ENCODE measurements at places on chromosomes 4 and X.
A peak's percentile ranks its signal among the peaks of the same experiment; 100 is the strongest.

DNA sequence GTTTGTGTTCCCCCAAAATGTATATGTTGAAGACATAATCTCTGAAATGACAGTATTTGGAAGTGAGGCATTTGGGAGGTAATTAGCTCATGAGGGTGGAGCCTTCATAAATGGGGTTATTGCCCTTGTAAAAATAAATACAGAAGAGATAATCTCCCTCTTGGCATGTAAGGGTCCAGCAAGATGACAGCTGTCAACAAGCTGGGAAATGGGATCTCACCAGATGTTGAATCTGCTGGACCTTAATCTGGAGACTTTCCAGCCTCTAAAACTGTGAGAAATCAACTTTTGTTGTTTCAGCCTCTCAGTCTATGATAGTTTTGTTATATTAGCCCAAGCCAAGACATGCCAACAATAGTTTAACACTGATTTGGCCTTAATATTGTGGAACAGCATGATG is 438.2 kb upstream of the PCDH7 start:
- DNase-seq, result no peak

DNA sequence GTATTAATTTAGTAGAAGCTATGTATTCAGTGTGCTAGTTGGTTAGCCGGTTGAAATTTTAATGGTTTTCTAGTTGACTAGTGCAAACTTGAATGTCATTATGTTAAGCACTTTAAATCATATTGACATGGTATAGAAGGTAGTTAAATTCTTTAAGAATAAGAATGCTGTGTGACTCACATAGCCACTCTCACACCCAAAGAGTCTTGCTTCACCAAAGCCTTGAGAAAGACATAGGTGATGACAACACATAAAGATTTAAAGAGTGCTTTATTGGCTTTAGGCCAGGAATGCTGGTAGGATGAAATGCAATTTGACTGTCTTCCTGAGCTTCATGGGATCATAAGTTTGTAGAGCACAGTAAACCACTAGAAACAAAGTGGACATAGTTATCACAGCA is 85.3 kb downstream of the DCAF8L2 start:
- no peak for DNase-seq

- DNase-seq, result no peak
Observed at GRCh38 chr4:12458621-12459020, 1025.5 kb downstream of the RAB28 start.

- no peak for DNase-seq
Observed at GRCh38 chrX:46903458-46904242, 8.6 kb upstream of the JADE3 start.

- DNase-seq, result no peak
Observed at GRCh38 chr4:107599841-107600240, 120.2 kb downstream of the PAPSS1 start.

DNA sequence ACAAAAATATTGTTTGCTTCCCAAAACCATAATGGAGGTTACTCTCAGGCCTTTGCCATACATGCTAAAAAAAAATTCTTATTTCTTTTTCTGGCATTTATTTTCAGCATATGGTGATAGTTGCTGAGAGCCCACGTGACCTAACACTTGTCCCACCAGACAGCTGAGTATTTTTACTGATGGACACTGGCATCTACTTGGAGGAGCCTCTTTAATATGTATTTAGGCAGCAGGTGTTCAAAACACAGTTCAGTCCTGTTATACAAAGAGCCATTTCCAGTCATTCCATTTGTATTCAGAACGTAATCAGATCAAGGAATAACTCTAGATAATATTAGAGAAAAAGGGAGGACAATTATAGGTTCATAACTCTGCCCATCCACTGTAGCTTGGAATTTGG is 95.5 kb downstream of the CXCL13 start:
- DNase-seq, result no peak

DNA sequence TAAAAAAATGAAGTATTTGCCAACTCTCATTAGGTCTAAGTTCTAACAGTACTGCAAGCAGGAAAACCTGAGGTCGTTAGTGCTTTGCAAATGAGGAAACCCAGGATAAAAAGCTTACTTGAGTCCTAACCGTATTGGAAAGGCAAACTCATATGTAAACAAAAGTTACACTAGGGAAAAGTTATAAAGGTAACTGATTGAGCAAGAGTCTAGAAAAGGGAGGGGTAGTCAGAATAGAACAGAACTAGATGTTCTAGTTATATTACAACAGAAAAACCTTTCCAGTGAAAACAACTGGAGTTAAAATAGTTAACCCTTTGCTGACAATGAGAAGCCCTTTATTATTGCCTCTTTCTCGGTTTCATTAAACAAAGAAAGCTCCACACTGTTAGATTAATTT is 66.4 kb upstream of the MAOA start:
- DNase-seq, result no peak

- no peak for DNase-seq
Observed at GRCh38 chr4:184825141-184825895, 450 bp downstream of the ACSL1 start.

GRCh38 chrX:24204958-24205357 is 55.4 kb downstream of the ZFX start:
- DNase-seq, result no peak

GRCh38 chr4:152661649-152662048 is 18.1 kb downstream of the TMEM154 start:
- no peak for DNase-seq

- no peak for DNase-seq
Observed at GRCh38 chr4:73917081-73917501, 47.9 kb downstream of the CXCL1 start.

DNA sequence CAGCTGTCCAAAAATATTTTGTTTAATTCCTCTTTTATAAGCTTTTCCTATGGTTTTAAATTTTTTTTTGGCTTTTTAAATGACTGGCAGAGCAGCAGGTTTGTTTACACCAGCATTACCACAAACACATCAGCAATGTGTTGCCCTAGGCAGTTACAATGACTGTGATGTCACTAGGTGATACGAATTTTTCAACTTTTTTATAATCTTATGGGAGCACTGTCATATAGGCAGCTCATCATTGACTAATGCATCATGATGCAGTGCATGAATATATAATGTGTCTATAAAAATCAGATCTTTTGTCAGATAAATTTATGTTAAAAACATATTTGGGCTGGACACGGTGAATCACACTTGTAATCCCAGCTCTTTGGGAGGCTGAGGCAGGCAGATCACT is 231.6 kb upstream of the SLIT2 start:
- no peak for DNase-seq

GRCh38 chr4:97262769-97263168 is 880.5 kb downstream of the STPG2 start:
- DNase-seq, result no peak

DNA sequence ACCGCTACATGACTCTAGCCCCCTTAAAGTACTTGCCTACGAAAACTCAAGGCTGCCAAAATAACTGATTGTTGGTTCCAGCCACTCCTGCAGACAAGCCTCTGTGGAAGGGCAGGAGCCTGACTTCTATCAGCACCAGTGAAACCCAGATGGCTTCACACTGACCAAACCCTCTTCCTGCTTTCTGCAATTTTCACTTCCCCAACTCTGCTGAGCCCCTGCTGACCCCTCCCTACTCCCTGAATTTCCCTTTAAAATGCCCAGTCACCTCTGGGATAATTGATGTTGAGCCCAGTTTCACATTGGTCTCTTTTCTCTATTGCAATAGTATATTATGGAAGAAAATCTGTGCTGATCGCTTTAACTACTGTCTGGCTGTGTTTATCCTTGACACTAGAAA is 61.6 kb upstream of the STS start:
- DNase-seq, result no peak

- DNase-seq, result no peak
Observed at GRCh38 chrX:16785247-16786138, 773 bp upstream of the TXLNG start.

DNA sequence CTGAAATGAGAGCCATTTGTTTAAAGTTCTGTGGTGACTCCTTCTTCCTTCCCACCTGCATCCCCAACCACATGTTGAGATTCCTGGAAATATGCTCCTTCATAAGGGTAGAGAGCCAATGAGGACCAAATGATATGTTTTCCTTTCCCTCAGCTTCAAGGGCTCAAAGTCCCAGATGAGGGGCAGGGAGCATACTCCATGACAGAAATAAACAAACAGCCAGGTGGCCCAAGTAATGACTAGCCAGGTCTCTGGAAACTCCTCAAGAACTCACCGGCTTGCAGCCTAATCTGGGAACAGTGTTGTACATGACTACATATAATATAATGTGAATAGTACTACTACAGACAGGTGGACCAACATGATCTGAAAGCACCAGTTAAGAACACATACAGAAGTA is 392.3 kb downstream of the PACRGL start:
- DNase-seq, result no peak

GRCh38 chrX:71540801-71541200 is 7.9 kb downstream of the OGT start:
- no peak for DNase-seq

- no peak for DNase-seq
Observed at GRCh38 chrX:9494771-9495170, 29.9 kb downstream of the TBL1X start.

DNA sequence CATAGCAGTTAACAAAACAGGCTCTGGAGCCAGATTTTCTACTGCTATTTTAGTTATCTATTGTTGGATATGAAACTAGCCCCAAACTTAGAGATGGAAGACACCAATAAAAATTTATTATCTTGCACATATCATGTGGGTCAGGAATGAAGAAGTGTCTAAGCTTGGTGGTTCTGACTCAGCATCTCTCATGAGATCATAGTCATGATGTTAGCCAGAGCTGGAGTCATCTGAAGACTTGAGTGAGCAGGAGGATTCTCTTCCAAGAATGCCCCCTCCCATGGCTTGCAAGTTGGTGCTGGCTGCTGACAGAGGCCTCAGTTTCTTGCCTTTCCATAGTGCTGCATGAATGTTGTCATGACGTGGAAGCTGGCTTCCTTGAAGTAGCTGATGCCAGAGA is 68.2 kb upstream of the TAPT1 start:
- DNase-seq, result no peak

DNA sequence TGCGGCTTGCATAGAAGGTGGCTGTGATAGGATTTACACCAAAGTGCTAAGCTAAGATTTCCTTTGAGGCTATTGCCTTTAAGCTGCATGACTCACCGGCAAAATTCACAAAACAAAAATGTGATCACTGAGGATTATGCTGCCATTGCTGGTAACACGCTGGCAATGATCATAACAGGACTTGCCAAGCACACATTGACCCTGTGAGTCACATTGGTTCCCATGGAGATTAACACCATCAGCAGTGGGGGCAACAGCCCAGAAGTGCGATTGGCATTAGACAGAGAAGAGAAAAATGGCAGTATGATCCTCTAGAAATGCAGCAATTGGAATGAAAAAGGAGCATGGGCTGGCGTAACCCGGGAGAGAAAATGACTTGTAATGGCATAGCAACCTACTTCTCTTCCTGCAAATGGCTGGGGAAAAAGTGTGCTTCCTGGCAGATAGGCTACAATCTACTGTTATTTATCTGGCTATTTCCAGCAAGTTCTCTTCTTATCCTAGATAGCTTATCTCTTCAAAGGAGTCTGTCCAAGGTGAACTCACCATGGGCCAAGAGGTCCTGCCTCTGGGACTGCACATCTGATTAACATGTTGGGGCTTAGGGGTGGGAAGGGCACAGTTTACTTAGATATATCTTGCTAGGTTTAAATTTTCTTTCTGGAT is 314.2 kb upstream of the IGFBP7 start:
- DNase-seq, result peak; percentile 21

- DNase-seq, result no peak
Observed at GRCh38 chrX:132046533-132046932, 23.4 kb downstream of the STK26 start.

DNA sequence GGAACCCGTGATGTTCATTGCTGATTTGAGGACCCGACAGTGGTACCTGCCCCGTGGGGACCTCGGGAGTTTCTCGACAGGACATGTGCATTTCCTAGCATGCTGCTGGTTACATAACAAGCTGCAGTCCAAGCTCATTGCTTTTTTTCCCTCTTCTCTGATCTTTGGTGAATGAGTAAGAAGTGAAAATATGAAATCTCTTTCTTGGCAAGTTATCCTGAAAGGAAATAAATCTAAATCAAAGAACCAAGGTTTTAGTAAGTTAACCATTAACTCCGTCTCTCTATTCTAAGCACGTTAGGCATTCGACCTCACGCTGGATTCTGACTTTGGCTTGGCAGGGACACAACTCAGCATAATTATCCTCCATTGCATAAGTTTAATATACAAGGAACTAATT is 86.6 kb downstream of the STK32B start:
- no peak for DNase-seq

- no peak for DNase-seq
Observed at GRCh38 chrX:63740382-63740781, 44.6 kb downstream of the ARHGEF9 start.

- DNase-seq, result no peak
Observed at GRCh38 chr4:183674153-183674552, 15.1 kb downstream of the TRAPPC11 start.

DNA sequence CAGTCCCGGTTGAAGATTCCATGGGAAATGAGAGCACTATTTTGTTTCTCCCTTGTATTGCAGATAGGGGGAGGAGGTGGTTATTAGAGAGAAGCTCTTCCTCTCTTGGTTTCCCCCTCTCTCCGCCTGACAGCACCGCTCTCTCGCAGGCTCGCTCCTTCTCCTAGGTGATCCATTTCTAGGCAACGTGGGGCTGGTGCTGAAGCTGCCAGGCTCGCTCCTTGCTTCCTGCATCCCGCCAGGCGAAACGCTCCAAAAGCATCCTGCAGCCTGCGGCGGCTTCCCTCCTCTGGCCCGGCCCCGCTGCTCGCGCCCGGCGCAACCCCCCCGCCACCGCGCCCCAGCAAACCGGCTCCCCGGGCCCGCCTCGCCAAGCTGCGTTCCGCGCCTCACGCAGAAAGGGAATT is at the start of gene GRID2:
Gene GRID2, plus strand, starts transcription at position 346 of the 407 bp plus-strand sequence.
- no peak for DNase-seq

DNA sequence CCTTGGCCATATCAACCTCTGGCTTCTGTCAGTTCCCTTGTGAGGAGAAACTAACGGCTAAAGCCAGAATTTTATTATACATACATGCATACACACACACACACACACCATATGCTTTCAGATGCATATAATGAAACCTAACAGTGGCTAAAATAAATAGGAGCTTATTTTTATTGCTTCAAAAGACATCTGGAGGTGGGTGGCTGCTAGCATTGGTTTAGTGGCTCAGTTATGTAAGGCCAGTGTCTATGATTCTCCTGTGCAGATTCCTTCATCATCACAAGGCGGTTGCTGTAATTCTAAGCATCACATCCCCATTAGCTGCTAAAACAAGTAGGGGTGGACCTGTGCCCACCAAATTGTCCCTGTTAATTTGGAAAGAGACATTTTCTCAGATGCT is 110.8 kb downstream of the MAPK10 start:
- DNase-seq, result no peak

DNA sequence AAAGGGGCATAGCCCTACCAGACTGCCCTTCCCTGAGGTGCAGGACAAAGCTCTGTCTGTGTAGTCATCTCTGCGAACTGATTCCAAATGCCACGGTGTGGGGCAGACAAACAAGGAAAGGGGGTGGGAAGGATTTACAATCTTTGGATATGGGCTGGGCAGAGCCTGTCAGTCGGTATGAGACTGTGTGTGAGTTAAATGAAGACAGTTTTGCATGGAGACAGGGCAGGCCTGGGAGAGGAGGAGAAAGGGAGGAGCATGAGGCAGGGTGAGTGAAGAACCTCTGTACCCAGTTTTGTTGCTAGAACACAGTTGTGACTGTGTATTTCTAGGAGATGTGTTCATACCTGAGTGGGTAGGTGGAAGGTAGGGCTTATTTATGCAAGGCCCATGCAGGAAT is 59.4 kb upstream of the MSN start:
- DNase-seq, result no peak
